ENCODE measurements at places on chromosomes 16 and 17.

DNA sequence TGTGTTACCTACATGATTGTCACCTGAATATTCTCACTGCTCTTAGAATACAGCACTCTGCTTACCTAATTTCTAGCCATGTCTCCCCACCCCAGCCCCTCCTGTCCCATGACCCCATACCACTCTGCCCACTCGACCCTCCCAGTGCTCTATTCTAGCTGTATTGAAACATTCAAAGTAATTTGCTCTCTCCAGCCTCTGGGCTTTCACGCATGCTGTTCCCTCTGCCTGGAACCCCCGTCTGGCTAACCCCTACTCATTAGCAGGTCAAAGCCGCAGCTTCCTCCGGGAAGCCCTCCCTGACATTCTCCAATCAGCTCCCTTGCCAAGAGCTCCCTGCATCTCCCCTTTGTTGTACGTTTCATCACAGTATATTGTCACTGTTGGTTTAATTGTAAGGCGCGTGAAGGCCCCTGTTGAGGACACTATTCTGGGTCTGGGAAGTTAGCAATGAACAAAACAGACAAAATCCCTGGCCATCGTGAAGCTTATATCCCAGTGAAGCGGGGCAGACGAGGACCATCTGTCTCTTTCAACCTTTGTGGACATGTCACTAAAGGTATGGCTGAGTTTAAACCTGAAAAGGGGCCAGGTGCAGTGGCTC lies 72.3 kb upstream of the LHX1 start:
- DNase-seq, result no peak

DNA sequence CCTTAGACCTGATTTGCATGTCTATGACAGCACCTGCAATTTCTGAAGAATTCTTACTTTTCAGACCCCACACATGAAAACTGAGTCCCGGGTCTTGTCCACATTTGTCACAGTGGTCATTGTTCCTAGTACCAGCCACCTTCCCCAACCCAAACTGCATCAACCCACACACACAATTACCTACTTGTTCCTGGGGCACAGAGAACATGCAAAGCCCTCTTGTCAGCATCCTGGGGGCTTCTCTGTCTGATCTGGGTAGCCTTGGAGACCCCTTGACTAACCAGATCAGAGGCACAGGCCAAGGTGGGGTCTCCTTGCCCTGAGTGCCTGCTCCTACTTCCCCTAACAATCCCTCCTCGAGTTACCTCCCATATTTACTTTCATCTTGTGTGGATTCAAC lies 36.7 kb upstream of the PIK3R6 start:
- no peak for DNase-seq

DNA sequence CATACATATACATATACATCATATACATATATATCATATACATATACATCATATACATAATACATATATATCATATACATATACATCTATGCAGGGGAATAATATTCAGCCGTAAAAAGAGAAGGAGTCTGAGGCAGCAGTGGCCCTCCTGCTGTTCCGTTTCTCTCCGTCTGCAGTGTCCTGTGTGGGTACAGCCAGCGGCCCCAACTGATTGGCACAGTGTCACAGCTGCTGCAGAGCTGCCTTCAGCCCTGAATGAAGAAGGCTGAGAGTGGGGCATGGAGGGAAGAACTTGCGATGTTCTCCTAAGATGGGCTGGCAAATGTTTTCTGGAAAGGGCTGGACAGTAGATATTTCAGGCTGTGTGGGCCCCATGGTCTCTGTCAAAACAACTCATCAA lies 146.9 kb downstream of the SNX29 start:
- no peak for DNase-seq

DNA sequence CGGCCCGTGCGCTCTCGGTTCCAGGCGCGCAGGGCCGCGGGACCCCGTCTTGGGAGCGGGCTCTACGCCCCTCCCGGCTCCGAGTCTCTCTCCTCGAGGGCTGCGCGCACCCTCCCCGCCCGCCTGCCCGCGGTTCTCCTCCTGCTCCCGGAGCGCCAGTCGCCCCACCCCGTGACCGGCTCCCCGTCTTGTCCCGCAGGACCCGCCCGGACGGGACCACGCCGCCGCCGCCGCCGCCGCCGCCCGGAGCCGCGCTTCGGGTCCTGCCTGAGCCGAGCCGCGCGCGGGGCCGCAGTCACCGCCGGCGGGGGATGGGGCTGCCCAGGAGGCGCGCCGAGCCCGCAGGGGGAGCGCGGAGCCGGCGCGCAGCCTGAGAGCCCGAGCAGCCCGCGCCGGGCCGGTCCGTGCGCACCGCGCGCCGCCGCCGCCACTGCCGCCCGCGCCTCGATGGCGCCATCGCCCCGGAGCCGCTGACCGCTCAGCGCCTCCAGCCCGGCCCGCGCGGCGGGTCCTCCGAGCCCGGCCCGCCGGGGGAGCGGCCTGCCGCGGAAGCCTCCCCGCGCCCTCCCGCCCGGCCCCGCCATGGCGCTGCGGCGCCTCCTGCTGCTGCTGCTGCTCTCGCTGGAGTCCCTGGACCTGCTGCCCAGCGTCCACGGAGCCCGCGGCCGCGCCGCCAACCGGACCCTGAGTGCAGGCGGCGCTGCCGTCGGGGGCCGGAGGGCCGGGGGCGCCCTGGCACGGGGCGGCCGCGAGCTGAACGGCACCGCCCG lies at the start of gene SHISA6:
TSS of gene SHISA6 (plus strand) at position 373 of the 770 bp plus-strand sequence.
- DNase-seq, result no peak

DNA sequence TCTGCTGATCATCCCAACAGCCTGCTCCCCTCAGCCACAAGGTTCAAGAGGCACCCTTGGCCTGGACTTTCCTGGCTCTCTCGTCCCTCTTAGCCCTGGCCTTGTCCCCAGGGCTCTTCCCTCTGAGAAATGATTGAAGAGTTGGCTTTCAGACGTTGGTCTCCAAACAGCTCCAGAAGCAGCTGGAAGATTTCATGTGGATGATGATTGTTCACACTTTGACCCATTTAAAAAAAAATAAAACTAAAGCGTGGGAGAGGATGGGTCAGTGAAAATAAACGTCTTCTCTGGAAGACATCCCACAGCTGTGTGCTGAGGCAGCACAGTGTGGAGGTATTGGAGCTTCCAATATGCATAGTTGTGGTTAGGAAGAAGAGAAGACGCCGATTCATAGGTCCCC lies 54.7 kb upstream of the CDH11 start:
- DNase-seq, result no peak

DNA sequence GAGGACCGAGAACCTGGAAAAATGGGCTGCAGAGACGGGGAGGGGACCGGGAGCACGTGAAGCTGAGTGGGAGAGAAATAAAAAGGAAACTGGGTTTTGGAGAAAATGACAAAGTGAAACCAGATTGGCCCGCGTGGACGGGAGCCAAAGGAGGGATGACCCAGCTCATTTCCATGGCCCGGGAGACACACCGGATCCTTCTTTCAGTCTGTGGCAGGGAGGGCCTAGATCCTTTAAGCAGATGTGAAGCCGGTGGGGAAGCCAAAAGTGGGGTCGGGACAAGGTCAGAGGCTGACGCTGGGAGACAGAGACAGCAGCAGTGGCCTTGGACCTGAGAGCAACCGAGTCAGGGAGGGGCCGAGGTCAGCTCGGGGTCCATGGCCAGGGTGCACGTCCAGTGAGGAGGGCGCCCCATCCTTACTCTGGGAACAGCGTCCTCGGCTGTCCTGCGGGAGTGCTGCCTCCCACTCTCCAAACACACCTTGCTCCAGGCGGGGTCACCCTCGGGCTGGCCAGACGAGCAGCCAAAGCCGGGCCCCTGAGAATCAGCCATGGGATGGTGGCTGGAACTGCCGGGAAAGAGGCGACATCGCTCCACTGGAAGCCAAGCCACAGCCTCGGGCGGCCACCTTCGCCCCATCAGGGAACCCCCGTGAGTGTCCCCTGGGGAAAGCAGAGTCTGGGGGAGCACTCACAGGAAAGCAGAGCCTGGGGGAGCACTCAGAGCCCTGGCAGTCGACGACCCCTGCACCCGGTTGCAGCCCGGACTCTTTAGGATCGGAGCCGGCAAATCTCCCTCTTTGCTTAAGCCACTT lies 17.3 kb downstream of the CA5A start:
- DNase-seq, result no peak
